ENCODE measurements at places on chromosomes 12 and 14. TPM values are rescaled to one million over a fixed set of nuclear protein-coding genes. Genes with fewer than 3 reads are reported as not detected.

RNU4-1 gene
- 1,307 TPM for total RNA-seq

WASHC4 gene
- total RNA-seq: 48.3 TPM

SIX6 gene
- not detected for total RNA-seq

FOXG1 gene
- not detected for total RNA-seq

CCND2 gene
- total RNA-seq: 438 TPM

DLGAP5 gene
- 84.8 TPM for total RNA-seq

GALNT6 gene
- 31.0 TPM for total RNA-seq

C1R gene
- total RNA-seq: 4.6 TPM

SERPINA6 gene
- not detected for total RNA-seq

SIX4 gene
- 0.17 TPM for total RNA-seq

DPF3 gene
- 4.1 TPM for total RNA-seq

SPTB gene
- total RNA-seq: not detected

SLC38A6 gene
- total RNA-seq: 12.0 TPM

All from activated naive CD8-positive, alpha-beta T cell treated with anti-CD3 and anti-CD28 coated beads, Interleukin-2, amount 10 ng/mL, durations not matched to agents 7 days and 5 days (primary cell).